Urinary bladder (tissue), 4 donors: ENCODE measurements at places on chromosomes 12 and 14. TPM values are rescaled to one million over a fixed set of nuclear protein-coding genes. Genes with fewer than 3 reads are reported as not detected.

The BCL2L2 gene
- total RNA-seq = 19.2 TPM

GRCh38 chr12:51851413-51852124 lies 3.1 kb upstream of the FIGNL2 start:
- no peak for DNase-seq

GRCh38 chr14:71918955-71919354 lies 13.3 kb upstream of the RGS6 start:
- DNase-seq = no peak

GRCh38 chr14:37021390-37021789 lies 151.0 kb downstream of the SLC25A21 start:
- DNase-seq = no peak

GRCh38 chr14:43671716-43672485 lies 835.2 kb downstream of the FSCB start:
- DNase-seq = no peak

DNA sequence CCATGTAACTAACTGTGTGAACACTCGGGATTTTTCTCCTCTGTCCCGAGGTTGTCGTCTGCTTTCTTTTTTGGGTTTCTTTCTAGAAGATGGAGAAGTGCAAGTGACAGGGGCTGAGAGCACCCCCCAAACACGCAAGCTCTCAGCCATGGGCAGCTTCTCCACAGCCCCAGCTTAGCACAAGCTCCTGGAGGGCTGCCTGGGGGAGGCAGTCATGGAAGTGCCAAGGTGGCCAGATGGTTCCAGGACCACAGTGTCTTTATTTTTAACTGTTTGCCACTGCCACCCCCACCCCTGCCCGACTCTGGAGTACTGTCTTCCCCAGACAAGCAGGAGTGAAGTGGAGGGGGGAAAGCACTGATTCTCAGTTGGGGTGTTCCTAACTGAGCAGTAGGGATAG lies 58.2 kb downstream of the ST8SIA1 start:
- DNase-seq = no peak

- no peak for DNase-seq
Measured at GRCh38 chr14:100306998-100307765, 938 bp upstream of the SLC25A29 start.

- no peak for DNase-seq
Measured at GRCh38 chr12:116366456-116366776, 88.9 kb upstream of the MED13L start.

- no peak for DNase-seq
Measured at GRCh38 chr14:32300136-32300535, 29.0 kb upstream of the AKAP6 start.
